Adrenal gland (tissue), 19 donors: ENCODE measurements at places on chromosomes 11 and 22.

- H3K27me3 ChIP-seq = no peaks in the 10 kb centered on the region
- H3K27ac ChIP-seq = peak overlapping the region; percentile 99
- no peak for DNase-seq
- peaks cover 47% of the 10 kb centered on the region for H3K4me1 ChIP-seq
Measured at GRCh38 chr11:67400942-67401494, 640 bp downstream of the PPP1CA start.

GRCh38 chr11:117220999-117221774, 10.7 kb downstream of the PCSK7 start:
- H3K27me3 ChIP-seq = no peaks in the 10 kb centered on the region
- no peak for DNase-seq
- H3K27ac ChIP-seq = peak overlapping the region; percentile 2
- no peaks in the 10 kb centered on the region for H3K36me3 ChIP-seq

- no peak overlapping the region for H3K27ac ChIP-seq
- no peaks in the 10 kb centered on the region for H3K4me1 ChIP-seq
- no peaks in the 10 kb centered on the region for H3K36me3 ChIP-seq
- no peaks in the 10 kb centered on the region for H3K27me3 ChIP-seq
- H3K4me3 ChIP-seq = no peak overlapping the region
Measured at GRCh38 chr11:71163371-71163770, 89.0 kb downstream of the SHANK2 start.

GRCh38 chr11:65593518-65594414, 1.8 kb downstream of the KCNK7 start:
- DNase-seq = no peak
- H3K27me3 ChIP-seq = no peaks in the 10 kb centered on the region
- no peaks in the 10 kb centered on the region for H3K4me1 ChIP-seq
- peaks cover 25% of the 10 kb centered on the region for H3K36me3 ChIP-seq
- no peak overlapping the region for H3K27ac ChIP-seq

- peaks cover 61% of the 10 kb centered on the region for H3K36me3 ChIP-seq
- DNase-seq = no peak
- H3K27me3 ChIP-seq = no peaks in the 10 kb centered on the region
- no peak overlapping the region for H3K4me3 ChIP-seq
Measured at GRCh38 chr22:36281781-36282327, 28.9 kb downstream of the APOL1 start.

- no peaks in the 10 kb centered on the region for H3K36me3 ChIP-seq
- H3K4me3 ChIP-seq = no peak overlapping the region
- H3K4me1 ChIP-seq = no peaks in the 10 kb centered on the region
- H3K27ac ChIP-seq = no peak overlapping the region
- H3K27me3 ChIP-seq = no peaks in the 10 kb centered on the region
Measured at GRCh38 chr22:22895776-22896445, 8.3 kb downstream of the IGLL5 start.

DNA sequence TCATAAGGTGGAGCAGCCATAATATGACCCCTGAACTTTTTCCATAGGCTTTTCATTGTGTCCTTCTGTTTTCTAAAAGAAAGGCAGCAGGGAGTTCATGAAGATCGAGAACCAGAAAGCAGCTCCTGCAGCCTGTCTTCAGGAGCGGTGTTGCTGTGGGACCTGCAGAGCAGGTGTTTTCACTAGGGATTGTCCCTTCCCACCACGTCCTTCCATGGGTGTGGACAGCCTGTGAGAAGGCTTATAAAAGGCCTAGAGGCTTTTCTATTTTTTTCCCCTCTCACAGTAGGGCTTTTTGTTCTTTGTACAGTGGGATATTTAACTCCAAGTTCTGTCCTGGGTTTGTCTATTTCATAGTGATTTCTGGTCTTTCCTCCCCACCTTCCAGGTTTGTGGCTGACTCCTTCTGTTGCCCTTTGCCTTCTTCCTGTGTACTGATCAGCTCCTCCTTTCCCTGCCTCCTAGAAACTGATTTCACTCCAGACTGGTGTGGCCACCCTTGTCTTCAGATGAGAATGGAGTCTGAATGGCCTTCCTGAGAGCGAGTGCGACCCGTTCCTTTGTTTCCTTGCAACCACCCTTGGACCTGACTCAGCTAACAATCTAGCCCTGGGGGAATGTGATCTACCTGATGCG, 10.1 kb downstream of the MRPL16 start:
- H3K4me3 ChIP-seq = no peak overlapping the region
- peaks cover 6% of the 10 kb centered on the region for H3K4me1 ChIP-seq
- H3K36me3 ChIP-seq = peaks cover 57% of the 10 kb centered on the region
- no peak for DNase-seq
- no peaks in the 10 kb centered on the region for H3K27me3 ChIP-seq

DNA sequence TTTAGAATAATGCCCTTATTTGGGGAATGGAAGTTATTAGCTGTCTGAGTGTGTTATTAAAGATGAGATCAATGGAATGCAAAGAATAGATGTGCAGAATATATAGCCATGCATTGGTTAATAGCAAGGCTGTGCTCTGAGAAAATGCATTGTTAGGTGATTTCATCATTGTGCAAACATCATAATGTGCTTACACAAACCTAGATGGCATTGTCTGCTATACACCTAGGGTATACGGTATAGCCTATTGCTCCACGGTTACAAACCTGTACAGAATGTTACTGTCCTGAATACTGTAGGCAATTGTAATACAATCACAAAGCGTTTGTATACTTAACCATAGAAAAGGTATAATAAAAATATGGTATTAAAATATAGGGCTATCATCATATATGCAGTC, 25.5 kb downstream of the SLC5A12 start:
- no peak for DNase-seq
- no peak overlapping the region for H3K4me3 ChIP-seq
- H3K36me3 ChIP-seq = no peaks in the 10 kb centered on the region

DNA sequence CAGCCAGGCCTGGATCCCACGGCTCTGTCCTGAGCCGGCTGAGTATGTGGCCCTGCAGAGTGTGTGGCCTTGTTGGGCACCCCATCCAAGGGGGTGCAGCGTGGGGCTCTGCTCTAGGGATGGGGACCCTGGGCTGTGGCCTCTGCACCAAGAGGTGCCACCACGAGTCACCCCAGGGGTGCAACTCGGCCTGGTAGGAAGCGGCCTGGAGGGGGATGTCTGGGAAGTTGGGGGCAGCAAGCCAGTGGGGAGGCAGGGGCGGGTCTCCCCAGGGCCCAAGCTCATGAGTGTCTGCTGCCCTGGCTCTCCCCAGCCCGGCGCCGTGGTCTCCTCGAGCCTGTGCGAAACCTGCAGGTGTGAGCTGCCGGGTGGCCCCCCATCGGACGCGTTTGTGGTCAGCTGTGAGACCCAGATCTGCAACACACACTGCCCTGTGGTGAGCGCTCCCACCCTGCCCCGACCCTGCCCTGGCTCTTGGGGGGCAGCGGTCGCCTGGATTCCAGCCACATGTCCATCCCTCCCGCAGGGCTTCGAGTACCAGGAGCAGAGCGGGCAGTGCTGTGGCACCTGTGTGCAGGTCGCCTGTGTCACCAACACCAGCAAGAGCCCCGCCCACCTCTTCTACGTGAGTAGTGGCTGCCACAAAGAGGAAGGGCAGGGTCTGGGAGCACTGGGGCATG, 24.2 kb upstream of the MUC5B start:
- DNase-seq = peak; percentile 5
- H3K27ac ChIP-seq = no peak overlapping the region
- H3K4me1 ChIP-seq = no peaks in the 10 kb centered on the region
- peaks cover 41% of the 10 kb centered on the region for H3K27me3 ChIP-seq
- no peaks in the 10 kb centered on the region for H3K36me3 ChIP-seq

DNA sequence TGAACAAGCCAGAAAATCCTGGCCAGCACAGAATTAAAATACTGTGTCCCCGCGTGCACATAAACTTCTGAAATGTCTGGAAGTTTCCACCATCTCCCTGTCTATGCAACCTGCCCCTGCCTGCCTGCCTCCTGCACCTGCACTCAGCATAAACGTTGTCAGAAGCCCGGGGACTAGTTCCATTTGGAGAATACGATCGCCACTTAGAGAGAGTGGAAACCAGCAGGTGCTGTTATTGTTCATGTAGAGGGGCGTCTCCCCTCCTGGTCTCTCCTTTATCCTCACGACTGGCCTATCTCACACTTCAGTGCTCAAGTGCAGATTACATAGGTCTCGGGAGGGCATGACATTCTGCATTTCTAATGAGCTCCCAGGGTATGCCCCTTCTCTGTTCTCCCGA, 35.6 kb downstream of the MPPED1 start:
- H3K36me3 ChIP-seq = no peaks in the 10 kb centered on the region
- DNase-seq = no peak
- no peak overlapping the region for H3K4me3 ChIP-seq
- no peak overlapping the region for H3K27ac ChIP-seq
- no peaks in the 10 kb centered on the region for H3K27me3 ChIP-seq
- H3K4me1 ChIP-seq = no peaks in the 10 kb centered on the region

GRCh38 chr22:28855355-28856094, 27.8 kb upstream of the ZNRF3 start:
- H3K27ac ChIP-seq = no peak overlapping the region
- peak; percentile 54 for DNase-seq
- H3K36me3 ChIP-seq = no peaks in the 10 kb centered on the region
- H3K27me3 ChIP-seq = no peaks in the 10 kb centered on the region
- peaks cover 7% of the 10 kb centered on the region for H3K4me1 ChIP-seq
- H3K4me3 ChIP-seq = no peak overlapping the region

DNA sequence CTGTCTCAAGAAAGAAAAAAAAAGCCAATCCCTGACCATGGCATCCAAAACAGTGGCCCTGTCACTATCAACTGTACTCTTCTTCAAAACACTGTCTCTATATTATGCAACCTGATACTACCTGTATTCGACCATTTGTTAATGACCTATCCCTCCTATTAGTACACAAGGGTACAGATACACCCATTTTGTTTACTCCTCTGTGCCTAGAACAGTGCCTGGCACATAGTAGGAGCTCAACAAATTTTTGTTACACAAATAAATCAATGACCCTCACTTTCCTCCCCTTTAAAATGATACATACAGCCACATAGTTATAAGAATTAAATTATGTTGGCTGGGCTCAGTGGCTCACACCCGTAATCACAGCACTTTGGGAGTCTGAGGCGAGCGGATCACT, 13.4 kb upstream of the CREB3L1 start:
- no peaks in the 10 kb centered on the region for H3K36me3 ChIP-seq
- no peak for DNase-seq
- H3K4me3 ChIP-seq = no peak overlapping the region
- H3K27ac ChIP-seq = no peak overlapping the region

- no peaks in the 10 kb centered on the region for H3K36me3 ChIP-seq
- DNase-seq = peak; percentile 54
- no peak overlapping the region for H3K27ac ChIP-seq
- no peak overlapping the region for H3K4me3 ChIP-seq
- H3K27me3 ChIP-seq = no peaks in the 10 kb centered on the region
Measured at GRCh38 chr22:46598737-46599424, 21.3 kb upstream of the GRAMD4 start.

GRCh38 chr11:32219320-32219719, 128.4 kb downstream of the RCN1 start:
- H3K4me1 ChIP-seq = no peaks in the 10 kb centered on the region
- H3K4me3 ChIP-seq = no peak overlapping the region
- H3K36me3 ChIP-seq = no peaks in the 10 kb centered on the region

- no peaks in the 10 kb centered on the region for H3K36me3 ChIP-seq
- H3K4me3 ChIP-seq = no peak overlapping the region
- no peak overlapping the region for H3K27ac ChIP-seq
Measured at GRCh38 chr11:3338569-3339339, 40.2 kb downstream of the ZNF195 start.

- H3K4me3 ChIP-seq = no peak overlapping the region
- no peaks in the 10 kb centered on the region for H3K4me1 ChIP-seq
- no peak for DNase-seq
- H3K27me3 ChIP-seq = no peaks in the 10 kb centered on the region
Measured at GRCh38 chr11:99277281-99277680, 256.5 kb downstream of the CNTN5 start.

DNA sequence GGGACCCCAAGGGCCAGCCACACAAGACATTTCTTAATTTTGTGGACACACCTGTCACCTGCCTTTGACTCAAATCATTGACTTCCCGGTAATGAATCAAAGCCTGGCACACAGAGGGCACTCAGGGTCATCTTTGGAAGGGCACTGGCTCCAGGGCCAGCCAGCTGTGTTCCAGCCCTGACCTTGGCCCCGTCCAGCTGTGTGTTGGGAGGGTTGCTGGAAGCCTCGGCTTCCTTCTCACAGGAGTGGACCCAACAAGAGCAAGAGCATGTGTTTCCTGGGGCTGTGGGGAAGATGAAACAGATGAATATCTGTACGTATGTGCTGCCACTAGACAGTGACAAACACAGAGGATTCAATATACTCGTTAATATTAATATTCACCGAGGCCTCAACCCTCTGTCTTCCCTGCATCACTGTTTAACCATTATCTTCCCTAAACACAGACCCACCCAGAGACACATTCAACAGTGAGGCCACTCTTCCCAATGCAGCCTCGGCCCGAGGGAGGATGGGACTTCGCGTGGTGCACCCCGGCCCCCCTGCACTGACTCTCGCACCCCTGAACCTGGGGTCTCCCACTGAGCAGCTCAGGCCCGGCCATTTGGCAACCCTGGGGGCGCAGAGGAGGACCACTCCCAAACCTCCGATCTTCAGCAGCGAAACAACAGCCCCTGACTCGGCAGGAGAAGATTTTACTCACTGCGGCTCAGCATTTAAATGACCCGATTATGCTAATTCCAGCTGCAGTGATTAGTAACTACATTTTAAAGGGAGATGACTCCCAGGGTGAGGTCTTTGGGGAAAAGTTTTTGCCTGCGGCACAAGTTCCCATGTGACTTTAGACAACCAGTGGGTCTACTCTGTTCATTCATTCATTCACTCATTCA, 45.7 kb downstream of the PHF21B start:
- DNase-seq = no peak
- no peak overlapping the region for H3K27ac ChIP-seq
- no peaks in the 10 kb centered on the region for H3K4me1 ChIP-seq
- H3K4me3 ChIP-seq = no peak overlapping the region
- H3K27me3 ChIP-seq = no peaks in the 10 kb centered on the region
- no peaks in the 10 kb centered on the region for H3K36me3 ChIP-seq

- DNase-seq = no peak
- H3K27ac ChIP-seq = no peak overlapping the region
- no peak overlapping the region for H3K4me3 ChIP-seq
Measured at GRCh38 chr11:113311536-113311935, 2.8 kb upstream of the TTC12 start.

DNA sequence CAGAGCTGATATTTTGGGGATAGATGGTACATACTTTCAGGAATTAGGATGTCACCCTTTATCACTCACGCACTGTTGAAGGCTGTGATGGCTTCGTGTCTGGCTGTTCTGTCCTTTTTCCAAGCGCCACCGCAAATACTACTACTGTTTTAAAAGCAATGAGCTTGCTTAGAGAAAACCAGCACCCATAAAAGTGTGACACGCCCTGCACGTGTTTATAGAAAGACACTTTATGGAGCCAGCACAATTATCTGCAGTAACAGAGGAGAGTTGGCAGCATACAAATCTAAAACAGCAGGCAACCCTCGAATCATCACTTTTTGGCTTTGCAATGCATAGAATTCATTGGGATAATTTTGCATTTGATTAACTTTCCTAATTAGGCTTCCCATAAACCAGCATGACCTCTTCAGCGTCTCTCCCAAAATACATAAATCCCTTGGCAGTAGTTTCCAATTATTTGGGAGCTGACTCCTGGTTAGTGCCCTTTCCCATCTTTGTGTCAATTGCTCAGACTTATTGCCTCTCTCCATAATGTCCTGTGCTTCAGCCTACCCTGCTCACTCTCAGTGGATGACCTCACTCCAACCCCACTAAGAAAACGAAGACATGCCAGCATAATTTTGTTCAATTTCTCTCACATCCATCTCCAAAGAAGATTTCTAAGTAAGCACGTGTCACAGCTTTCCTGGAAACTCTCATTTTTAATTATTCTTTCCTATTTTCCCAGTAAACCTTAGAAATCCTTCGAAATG, 118.7 kb upstream of the LARGE1 start:
- no peaks in the 10 kb centered on the region for H3K4me1 ChIP-seq
- no peaks in the 10 kb centered on the region for H3K36me3 ChIP-seq
- H3K4me3 ChIP-seq = no peak overlapping the region
